NCI-H446 (cell line): ENCODE measurements at places on chromosomes 1 and 21.
A peak's percentile ranks its signal among the peaks of the same experiment; 100 is the strongest.

GRCh38 chr1:164880199-164880598 lies 321.2 kb downstream of the PBX1 start:
- DNase-seq = no peak

- DNase-seq = peak; percentile 42
Measured at GRCh38 chr1:38026592-38027200, 14.2 kb downstream of the UTP11 start.

GRCh38 chr1:46173361-46173856 lies 1.5 kb upstream of the TSPAN1 start:
- peak; percentile 43 for DNase-seq

DNA sequence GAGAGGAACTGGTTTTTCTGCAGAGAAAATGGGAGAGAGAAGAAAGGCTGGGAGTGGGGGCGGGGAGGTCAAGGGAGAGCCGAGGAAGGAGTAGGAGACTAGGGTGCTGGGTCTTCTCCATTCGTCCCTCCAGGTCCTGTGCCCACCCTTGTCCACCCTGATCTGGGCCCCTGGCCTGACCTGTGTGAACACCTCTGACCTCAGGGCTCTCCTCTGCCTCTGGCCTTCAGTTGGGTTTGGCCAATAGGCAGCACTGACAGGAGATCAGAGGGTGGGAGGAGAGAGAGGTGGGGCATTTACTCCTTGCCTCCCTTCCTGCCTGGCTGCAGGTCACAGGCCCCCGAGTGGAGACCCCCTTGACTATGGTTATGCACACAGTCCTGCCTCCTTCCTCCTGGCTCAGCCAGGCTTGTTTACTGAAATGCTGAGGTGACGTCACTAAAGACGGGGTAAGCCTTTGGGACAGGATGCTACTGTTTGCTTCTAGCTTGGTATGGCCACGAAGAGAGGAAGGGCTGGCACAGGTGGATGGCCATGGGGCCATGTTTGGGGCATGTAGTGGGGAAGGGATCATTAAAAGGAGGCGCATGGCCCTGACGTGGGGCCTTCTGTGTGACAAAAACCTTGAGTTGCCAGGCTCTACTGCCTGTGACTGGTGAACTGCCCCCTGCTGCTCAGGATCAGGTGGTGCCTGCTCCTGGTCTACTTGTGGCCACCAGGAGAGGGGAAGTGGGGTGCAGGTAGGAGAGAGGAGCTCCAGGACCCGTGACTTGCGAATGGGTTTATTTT lies 248.7 kb upstream of the CSF3R start:
- no peak for DNase-seq

- DNase-seq = no peak
Measured at GRCh38 chr21:43337901-43338655, 88.9 kb downstream of the SIK1 start.

DNA sequence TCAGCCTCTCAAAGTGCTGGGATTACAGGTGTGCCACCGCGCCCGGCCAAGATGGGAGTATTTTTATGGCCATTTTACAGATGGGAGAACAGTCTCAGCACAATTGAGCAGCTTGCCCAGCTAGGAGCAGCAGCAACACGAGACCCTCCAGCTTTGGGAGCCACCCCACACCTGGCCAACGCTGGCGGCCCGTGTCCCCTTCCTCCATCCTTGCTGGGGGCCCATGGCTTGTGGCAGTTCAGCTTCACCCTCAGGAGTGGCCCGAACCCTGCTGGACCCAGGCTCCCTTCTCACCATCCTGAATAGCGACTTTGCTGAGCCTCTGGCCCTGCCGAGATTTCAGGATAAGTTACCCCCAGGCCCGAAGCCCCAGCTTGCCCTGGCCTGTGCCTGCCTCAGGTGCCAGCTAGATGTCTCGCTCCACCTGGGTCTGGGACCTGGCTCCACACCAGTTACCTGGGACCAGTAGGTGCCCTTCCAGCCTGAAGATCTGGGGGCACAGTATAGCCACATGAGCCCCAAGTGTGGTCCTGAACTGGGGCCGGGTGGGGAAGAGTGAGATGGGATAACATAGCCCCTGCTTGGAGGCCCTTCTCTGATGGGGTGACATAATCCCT lies 19.2 kb downstream of the SLC66A1 start:
- no peak for DNase-seq

- DNase-seq = no peak
Measured at GRCh38 chr21:36803051-36803645, 104.2 kb downstream of the SIM2 start.

- no peak for DNase-seq
Measured at GRCh38 chr1:204848579-204848978, 22.1 kb upstream of the NFASC start.

GRCh38 chr1:216450227-216450626 lies 27.0 kb upstream of the USH2A start:
- DNase-seq = no peak

DNA sequence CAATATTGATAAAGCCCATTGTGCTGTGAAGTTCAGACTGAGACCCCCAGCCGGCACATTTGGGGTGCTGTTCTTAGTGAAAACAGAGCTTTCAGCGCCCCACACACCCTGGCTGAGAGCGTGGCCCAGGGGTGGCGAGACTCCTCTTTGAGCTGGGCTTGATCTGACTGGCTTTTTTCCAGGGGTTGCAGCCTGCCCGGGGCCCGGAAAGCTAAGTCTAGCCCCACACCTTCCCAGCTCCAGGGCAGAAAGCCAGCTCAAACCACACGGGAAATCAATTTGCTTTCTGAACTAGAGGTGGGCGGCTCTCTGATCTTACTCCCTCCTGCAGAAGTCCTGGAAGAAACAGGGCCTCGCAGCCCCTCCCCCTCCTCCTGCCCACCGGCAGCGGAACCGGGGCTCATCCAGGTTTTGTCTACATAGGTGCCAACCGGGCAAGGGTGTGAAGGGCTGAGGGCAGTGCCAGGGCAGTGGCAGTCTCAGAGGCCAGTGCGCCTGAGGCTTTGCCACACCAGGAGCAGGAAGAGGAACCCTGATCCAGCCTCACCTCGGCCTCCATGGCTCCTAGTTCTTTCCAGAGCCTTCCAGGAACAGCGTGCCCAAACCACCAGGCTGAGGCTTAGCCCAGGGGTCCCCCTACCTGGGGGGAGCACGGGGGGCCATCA lies 155.3 kb downstream of the NPHP4 start:
- DNase-seq = no peak

DNA sequence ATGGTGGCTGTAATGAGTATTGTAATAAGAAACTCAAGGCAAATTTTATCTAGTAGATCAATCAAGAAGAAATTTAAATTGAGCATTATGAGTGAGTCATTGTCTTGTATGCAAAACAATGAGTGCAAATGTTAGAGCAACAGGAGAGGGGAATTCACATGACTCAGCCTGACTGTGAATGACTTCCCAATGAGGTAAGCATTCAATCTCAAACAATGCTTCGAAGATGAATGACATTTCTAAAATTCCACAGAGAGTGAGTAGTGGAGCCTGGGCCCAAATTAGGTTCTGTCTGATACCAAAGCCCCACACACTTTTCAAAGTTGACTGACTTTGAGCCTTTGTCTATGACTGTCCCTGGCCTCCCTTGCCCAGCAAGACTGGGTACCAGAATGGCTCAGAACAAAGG lies 738.0 kb downstream of the PTPRU start:
- DNase-seq = no peak
